ENCODE measurements at places on chromosomes 13 and 19. TPM values are rescaled to one million over a fixed set of nuclear protein-coding genes. Genes with fewer than 3 reads are reported as not detected.

Gene ONECUT3
- total RNA-seq = not detected

Gene CEACAM21
- not detected for total RNA-seq

Gene HS6ST3
- total RNA-seq = not detected

Gene PABPC3
- 0.39 TPM for total RNA-seq

Gene SUPT20H
- 58.4 TPM for total RNA-seq

Gene ITGBL1
- 100 TPM for total RNA-seq

Gene SKA3
- total RNA-seq = 20.2 TPM

Gene CEACAM3
- not detected for total RNA-seq

Gene COX7A1
- total RNA-seq = 13.7 TPM

Gene GTF2F1
- total RNA-seq = 51.7 TPM

Gene PCDH17
- 0.22 TPM for total RNA-seq

Gene PTH2
- total RNA-seq = not detected

Gene GRIK5
- total RNA-seq = 0.26 TPM

Gene SHISA2
- total RNA-seq = 1.6 TPM

Gene PRRG2
- 0.26 TPM for total RNA-seq

Gene ZNF528
- total RNA-seq = 34.5 TPM

Gene ZNF805
- total RNA-seq = 26.7 TPM

Gene HAUS5
- 4.6 TPM for total RNA-seq

Gene SYCN
- total RNA-seq = not detected

Gene DCLK1
- total RNA-seq = 2.2 TPM

Gene S1PR4
- not detected for total RNA-seq

Gene GJB2
- total RNA-seq = 0.65 TPM

Gene ZNF324
- 13.1 TPM for total RNA-seq

Gene KPTN
- total RNA-seq = 3.3 TPM

Gene EBPL
- total RNA-seq = 80.5 TPM

Gene PCSK4
- 1.8 TPM for total RNA-seq

Gene NLRP8
- not detected for total RNA-seq

Gene RXFP2
- not detected for total RNA-seq

Gene MUC16
- total RNA-seq = not detected

Gene CYP4F2
- not detected for total RNA-seq

Gene ENOX1
- 0.65 TPM for total RNA-seq

Gene CLEC17A
- not detected for total RNA-seq

Gene FFAR3
- not detected for total RNA-seq

Gene PSG7
- total RNA-seq = not detected

Gene PLPP2
- 0.11 TPM for total RNA-seq

Gene ANO8
- total RNA-seq = 2.6 TPM

Gene ZNF486
- total RNA-seq = 9.4 TPM

Gene ARID3A
- total RNA-seq = 7.1 TPM

Gene MISP3
- total RNA-seq = 0.22 TPM

Gene IL4I1
- total RNA-seq = 1.6 TPM

Gene KCTD12
- 23.1 TPM for total RNA-seq

Gene TTC9B
- not detected for total RNA-seq

Gene FPR1
- total RNA-seq = not detected

Gene KCNK6
- 6.3 TPM for total RNA-seq

Data from articular chondrocyte of knee joint (primary cell).